ENCODE measurements at places on chromosomes 1 and 21.

- no peak for DNase-seq
Observed at GRCh38 chr1:157955221-157955620, 38.2 kb upstream of the KIRREL1 start.

GRCh38 chr1:44545961-44546360 lies 128.3 kb downstream of the TMEM53 start:
- DNase-seq, result no peak

GRCh38 chr1:36320291-36320761 lies 3.1 kb downstream of the EVA1B start:
- DNase-seq, result no peak

GRCh38 chr1:109894823-109895719 lies 15.6 kb upstream of the CSF1 start:
- DNase-seq, result no peak

DNA sequence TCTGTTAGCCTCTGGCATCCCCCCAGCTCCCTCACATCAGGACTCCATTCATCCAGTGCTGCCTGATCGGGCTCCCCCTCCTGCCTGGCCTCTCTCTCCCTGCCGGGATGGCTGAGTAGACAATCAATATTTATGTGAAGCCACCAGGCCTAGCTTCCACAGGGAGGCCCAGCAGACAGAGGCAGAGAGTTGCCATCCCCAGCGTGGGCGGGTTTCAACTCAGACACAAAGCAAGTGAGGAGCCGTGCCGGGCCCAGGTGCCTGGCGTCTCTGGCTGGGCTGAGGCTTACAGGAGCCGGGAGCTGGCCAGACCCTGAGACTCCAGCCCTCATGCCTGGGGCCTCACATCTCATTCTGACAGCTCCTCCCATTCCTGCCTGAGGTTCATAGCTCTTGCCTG lies 34.5 kb upstream of the ATP2B4 start:
- DNase-seq, result peak; percentile 74

DNA sequence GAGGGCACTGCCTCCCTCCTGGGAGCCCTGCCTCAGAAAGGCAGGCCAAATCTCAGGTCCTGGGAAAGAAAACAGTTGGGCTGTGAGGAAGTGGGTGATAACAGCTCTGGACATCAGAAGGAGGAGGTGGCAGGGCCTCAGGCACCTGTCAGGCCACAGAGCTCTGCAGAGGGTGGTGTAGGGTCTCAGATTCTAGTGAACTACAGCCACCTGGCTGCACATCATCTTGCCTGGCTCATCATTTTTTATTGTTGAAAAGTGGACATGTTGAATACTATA lies 15.3 kb upstream of the ZNF678 start:
- DNase-seq, result no peak

GRCh38 chr1:38312753-38313152 lies 266.2 kb upstream of the POU3F1 start:
- no peak for DNase-seq

Data from nephron progenitor cell (in vitro differentiated cells).